ENCODE measurements at places on chromosomes 1 and 21.

- no peak for DNase-seq
Observed at GRCh38 chr1:40592107-40592803, 60.8 kb downstream of the ZNF684 start.

- DNase-seq, result no peak
Observed at GRCh38 chr1:1357871-1358432, 403 bp downstream of the MXRA8 start.

- DNase-seq, result no peak
Observed at GRCh38 chr1:221907166-221907932, 165.5 kb upstream of the DUSP10 start.

GRCh38 chr1:92503926-92504285 lies 17.2 kb upstream of the GFI1 start:
- no peak for DNase-seq

DNA sequence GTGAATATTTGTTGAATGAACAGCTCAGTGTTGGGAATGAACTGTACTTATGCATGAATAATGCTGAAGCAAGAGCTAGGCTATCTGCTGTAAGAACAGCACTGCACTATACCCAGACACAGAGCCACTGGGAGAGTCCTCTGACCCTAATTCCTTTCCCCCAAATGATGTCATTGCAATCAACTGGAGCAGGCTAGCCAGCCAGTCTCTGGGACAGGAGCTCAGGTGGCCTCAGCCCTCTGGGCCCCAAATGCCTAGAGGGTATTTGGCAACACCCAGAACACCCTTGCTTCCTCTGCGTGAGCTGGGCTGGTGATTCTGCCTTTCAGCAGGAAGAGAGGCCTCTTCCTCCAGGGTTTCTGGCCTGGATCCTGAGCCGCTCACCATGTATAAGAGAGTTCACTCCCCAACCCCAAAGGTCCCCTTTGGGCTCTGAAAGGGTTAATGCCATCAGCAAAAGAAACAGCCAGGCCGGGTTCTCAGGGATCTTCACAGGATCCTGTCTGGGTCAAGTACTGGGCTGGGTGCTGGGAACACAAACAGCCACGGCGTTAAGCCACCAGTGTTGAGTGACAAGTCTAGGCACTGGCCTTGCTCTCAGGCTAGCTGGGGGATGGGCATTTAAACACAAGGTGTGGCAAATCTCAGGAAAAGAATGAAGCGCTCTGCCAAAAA lies 3.7 kb upstream of the PADI4 start:
- DNase-seq, result no peak

- no peak for DNase-seq
Observed at GRCh38 chr1:115115521-115116161, 26.3 kb upstream of the TSPAN2 start.

DNA sequence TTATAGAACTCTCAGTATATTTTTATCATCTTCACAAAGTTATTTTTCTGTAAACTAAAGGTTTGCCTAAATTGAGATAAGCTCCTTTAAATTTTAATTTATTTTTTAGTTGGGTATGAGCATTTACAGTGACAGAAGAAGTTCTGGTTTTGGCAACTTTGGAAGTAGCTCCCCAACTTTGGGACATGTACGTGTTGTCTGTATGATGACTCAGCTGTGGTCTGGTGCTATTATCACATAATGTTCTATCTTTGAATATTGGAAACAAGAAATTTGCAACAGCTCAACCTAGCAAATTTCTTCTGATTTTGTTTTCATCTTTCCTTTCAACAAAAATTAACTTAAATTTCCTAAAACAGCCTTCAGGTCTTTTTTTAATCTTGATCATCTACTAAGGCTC lies 46.6 kb upstream of the C1orf105 start:
- DNase-seq, result no peak

GRCh38 chr1:113958691-113959090 lies 20.6 kb upstream of the OLFML3 start:
- DNase-seq, result no peak

DNA sequence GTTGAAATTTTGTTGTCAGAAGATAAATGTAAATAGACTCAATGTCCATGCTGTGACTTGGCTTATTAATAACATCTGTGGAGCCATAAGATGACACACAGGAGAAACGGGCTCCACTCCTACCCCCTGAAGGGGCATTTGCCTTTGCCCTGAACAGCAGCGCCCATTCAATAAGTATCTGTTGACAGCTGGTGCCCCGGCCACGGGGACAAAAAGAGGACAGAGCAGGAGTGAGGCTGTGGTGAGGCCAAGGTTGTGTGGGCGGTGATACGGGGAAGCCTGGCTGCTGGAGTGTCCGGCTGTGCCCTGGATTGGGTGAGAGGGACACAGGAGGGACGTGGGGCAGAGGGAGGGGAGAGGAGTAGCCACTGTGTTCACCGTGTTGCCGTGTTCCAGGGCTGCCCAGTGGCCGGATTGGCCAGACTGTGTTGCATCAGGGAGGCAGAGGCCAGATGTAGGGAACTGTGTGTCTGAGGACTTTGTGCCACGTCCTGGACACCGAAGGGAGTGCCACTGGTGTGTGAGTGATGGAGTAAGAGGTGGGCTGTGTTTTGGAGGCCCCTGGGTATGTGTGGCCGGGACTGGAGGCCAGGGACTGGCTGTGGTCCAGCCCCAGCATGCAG lies 15.1 kb downstream of the PRMT2 start:
- no peak for DNase-seq

- no peak for DNase-seq
Observed at GRCh38 chr21:35991131-35991530, 69.2 kb downstream of the SETD4 start.

GRCh38 chr1:40820911-40821693 lies 37.5 kb downstream of the KCNQ4 start:
- no peak for DNase-seq

DNA sequence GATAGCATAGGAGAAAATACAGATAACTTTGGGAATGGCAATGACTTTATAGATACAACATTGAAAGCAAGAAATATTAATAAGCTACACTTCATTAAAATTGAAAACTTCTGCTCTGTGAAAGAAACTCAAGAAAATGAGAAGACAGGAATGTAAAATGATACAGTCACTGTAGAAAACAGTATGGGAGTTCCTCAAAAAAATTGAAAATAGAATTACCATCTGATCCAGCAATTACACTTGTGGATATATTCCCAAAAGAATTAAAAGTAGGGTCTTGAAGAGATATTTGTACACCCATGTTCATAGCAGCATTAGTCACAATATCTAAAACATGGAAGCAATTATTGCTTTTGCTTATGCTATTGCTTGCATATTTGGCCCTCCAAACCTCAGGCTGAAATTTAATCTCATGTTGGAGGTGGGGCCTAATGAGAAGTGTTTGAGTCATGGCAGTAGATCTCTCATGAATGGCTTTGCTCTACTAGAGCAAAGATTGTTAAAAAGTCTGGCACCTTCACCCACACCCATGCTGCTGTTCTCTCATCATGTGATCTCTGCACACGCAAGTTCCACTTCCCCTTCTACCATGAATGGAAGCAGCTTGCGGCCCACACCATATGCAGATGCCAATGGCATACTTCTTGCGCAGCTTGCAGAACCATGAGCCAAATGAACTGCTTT lies 15.3 kb upstream of the AHCYL1 start:
- no peak for DNase-seq

DNA sequence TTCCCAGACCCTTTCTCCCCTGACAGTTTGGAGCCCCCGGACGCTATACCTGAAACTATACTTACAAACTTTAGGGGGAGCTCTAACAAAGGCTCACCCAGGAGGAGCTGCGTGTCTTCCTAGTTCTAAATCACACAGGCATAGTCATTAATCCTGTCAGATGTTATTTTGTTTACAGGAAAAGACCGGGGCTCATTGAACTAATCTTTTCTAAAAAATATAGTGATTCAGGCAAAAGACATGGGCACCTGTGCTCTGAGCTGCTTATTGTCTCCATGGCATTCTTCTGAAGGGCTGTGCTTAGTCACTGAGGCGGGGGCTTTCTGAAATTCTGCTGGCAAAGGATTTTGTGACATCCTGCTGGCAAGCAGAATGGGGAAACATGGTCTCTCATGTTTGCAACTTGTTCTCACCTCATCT lies 1577.0 kb downstream of the NCAM2 start:
- no peak for DNase-seq

GRCh38 chr1:221162352-221162751 lies 283.1 kb downstream of the HLX start:
- DNase-seq, result no peak

- no peak for DNase-seq
Observed at GRCh38 chr1:165753934-165754333, 14.7 kb downstream of the TMCO1 start.

- no peak for DNase-seq
Observed at GRCh38 chr1:175870217-175870616, 126.8 kb upstream of the TNR start.

DNA sequence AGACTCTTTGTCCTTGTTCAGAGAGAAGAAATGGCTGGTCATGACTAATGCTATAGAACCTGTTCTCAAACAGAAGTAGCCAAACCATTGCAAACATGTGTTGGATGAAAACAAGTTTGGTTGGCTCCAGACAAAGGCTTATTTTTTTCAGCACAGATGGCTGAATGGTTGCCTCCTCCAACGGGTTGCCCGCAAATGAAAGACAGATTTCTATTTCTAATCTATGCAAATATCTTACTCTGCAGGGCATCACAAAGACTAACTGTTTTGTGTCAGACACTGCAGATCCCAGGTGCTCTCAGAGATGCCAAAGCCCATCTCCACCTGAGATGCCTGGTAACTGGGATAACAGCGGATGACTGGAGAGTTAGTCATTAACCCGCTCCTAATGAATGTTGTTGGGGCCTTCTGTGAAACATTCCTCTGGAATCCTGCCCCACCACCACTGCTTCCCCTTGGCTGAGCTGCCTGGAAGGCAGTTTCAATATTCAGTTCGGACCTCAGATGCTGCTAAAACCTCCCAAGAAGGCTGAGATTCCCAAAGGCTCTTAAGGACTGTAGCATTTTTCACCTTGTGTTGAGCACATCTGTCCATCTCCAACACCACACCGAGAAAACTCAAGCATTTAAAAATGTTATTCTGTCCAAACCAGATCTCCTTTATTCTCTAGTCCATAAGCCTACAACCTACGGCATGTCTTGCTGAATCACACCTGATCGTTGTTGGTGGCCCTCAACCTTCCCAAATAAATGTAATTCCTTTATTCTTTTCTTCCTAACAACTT lies 104.4 kb downstream of the PTPN14 start:
- DNase-seq, result no peak

DNA sequence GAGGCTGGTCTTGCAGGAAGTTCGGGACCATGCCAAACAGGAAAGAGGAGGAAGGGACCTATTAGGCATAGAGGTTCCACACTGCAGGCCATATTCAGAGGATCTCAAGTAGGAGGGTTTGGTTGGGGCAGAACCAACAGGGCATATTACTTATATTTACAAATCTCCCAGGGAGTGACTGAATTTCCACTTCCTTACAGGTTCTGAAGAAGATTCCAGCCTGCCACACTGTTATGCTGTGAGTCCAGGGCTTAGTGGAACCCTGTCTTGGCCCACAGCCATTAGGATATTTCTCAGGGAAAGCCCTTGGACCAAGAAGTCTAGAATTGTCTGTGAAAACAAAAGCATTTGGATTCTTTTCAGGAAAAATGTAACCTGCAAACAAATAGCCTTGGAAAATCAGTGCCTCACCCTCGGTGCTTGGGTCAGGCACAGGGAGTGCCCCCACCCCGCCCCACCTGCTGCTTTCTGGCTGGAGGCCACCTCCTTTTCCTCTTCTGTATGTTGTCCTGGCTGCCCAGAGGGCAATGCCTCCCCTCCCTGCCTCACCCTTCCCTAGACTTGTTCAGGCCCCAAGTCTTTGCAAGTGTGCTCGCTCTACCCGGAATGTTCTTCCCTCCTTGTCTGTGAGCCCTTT lies 41.0 kb upstream of the JUN start:
- DNase-seq, result no peak

GRCh38 chr1:234921266-234922062 lies 207.2 kb downstream of the TOMM20 start:
- DNase-seq, result no peak

GRCh38 chr1:199221371-199222150 lies 582.7 kb downstream of the PTPRC start:
- DNase-seq, result no peak

GRCh38 chr1:38508232-38508631 lies 351.3 kb downstream of the RRAGC start:
- DNase-seq, result no peak

- no peak for DNase-seq
Observed at GRCh38 chr1:181296180-181296579, 187.1 kb upstream of the CACNA1E start.

- DNase-seq, result no peak
Observed at GRCh38 chr1:244102046-244102445, 51.0 kb downstream of the ZBTB18 start.
